Stimulated activated CD4-positive, alpha-beta T cell treated with anti-CD3 and anti-CD28 coated beads, Interleukin-4, amount 100 ng/mL, for 48 hours (primary cell): ENCODE measurements at places on chromosomes 4 and X.

- DNase-seq = no peak
Measured at GRCh38 chrX:11770320-11770719, 12.3 kb downstream of the MSL3 start.

DNA sequence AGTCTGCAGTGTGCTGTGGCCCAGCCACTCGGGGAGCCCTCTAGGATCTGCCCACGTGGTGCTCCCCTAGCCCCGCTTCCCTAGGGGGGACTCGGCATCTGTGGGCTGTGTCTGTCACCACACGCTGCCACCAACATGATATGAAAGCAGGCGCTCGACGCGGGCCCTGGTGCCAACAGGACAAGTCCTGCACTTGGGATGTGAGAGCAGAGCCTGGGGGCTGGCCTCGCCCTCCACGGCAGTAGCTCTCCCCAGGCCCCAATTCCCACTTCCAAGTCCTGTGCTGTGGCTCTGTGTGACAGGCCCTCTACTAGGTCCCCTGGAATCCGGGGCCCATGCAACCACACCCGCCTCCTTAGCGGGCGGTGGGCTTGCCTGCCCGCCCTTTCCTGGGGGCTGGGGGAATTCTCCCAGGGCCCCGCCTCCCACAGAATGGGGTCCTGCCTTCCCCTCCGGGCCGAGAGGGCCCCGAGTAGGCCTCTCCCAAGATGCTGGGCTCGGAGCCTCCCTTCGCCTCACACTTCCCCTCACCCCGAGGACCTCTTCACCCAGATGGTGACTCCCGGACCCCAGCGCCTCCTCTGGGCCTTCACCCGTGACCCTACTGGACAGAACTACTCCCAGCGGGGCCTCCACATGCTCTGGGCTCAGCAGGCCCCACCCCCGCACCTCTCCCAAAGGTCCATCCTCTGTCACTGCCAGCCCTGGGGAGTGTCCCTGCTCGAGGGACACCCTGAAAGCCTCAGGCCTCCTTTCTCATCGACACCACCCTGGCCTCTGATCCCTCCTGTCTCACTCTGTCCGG, 11.2 kb downstream of the LRPAP1 start:
- DNase-seq = no peak

DNA sequence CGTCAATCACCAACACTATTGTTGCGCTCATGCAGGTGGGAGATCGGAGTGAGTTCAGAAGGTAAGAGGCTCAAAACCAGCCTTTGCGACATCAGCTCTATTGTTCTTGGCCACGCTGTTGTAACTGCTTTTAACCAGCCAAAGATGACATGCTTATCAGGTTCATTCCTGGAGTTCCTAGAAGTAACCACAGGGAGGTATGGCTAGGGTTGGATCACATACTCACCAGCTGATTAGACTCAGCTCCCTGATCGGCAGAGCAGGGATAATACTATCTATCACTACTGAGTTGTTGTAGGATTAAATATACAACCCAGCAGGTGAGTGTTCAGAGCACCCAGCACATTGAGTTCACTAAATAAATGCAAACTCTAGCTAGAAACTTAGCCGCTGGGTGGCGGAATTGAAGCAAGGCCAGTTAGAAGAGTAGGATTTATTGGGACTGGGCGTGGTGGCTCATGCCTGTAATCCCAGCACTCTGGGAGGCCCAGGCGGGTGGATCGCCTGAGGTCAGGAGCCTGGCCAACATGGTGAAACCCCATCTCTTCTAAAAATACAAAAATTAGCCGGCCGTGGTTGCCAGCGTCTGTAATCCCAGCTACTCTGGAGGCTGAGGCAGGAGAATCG, 12.4 kb downstream of the SLC34A2 start:
- no peak for DNase-seq

GRCh38 chr4:88448889-88449288, 8.0 kb upstream of the HERC5 start:
- no peak for DNase-seq

- no peak for DNase-seq
Measured at GRCh38 chr4:147550626-147551246, 66.5 kb upstream of the TMEM184C start.

DNA sequence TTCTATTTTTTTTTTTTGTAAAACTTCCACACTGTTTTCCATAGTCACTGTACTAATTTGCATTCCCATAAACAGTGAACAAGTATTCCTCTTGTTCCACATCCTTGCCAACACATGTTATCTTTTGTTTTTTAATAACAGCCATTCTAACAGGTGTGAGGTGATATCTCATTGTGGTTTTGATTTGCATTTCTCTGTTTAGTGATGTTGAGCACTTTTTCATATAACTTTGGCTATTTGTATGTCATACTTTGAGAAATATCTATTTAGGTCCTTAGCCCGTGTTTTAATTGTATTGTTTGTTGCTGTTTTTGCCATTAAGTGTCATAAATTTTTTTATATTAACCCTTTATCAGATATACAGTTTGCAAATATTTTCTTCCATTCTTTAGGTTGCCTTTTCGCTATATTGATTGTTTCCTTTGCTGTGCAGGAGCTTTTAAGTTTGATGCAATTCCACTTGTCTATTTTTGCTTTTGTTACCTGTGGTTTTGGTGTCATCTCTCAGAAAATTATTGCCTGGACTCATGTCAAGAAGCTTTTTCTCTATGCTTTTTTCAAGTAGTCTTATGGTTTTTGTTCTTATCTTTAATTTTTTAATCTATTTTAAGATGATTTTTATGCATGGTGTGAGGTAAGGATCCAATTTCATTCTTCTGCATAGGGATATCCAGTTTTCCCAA, 27.9 kb upstream of the NDNF start:
- no peak for DNase-seq

- no peak for DNase-seq
Measured at GRCh38 chr4:127698789-127699200, 31.4 kb upstream of the SLC25A31 start.

- DNase-seq = no peak
Measured at GRCh38 chr4:141376769-141377168, 156.1 kb downstream of the ZNF330 start.

GRCh38 chr4:156503119-156503518, 468.5 kb downstream of the PDGFC start:
- no peak for DNase-seq

GRCh38 chr4:182695009-182695408, 222.2 kb downstream of the DCTD start:
- no peak for DNase-seq

DNA sequence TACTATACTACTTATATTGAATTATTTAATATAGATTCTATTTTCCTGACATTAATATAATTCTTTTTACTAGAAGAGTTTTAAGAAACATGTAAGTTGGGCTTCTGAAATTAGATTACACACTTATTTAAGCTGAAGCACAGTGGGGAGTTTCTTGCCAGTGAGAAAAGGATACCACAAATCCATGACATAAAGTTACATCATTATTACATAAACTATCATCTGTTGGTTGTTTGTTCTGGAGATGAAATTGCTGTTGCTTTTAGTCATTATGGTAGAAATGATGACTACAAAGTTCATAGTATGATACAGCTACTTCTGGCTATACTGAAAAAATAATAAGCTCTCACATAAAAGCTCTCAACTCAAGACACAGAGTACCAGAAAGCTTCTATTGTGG, 880.4 kb downstream of the PCDH18 start:
- no peak for DNase-seq

- no peak for DNase-seq
Measured at GRCh38 chr4:54961357-54961975, 163.9 kb downstream of the KDR start.

DNA sequence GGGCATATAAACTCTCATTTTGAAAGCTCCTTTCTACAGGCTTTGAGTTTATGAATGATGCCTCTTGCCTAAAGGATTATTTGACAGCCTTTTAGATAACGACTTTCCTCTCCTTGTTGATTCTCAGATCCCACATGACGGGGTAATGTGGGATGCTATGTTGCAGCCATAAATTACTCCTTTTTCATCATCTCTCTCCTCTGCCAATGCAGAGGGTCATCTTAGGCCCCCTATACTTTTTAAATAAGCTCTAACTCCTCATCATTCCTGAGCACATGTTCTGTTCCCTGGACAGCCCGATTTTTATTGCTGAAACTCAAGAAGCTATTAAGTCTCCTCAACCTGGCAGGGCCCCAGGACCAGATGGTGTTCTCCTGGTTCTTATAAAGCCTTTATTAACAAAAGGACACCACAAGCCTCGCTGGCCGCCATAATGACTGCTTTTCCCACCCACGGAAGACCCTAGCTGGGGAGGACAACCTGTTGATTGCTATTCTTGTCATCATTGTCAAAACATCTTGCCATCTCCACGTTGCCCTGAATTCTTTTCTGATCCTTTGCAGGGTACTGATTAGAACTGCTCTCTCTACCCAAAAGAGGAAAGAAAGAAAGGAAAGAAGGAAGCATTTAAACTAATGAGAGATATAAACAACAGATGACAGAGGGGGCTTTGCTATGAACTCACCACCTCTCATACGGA, 150.7 kb downstream of the DHX15 start:
- no peak for DNase-seq

DNA sequence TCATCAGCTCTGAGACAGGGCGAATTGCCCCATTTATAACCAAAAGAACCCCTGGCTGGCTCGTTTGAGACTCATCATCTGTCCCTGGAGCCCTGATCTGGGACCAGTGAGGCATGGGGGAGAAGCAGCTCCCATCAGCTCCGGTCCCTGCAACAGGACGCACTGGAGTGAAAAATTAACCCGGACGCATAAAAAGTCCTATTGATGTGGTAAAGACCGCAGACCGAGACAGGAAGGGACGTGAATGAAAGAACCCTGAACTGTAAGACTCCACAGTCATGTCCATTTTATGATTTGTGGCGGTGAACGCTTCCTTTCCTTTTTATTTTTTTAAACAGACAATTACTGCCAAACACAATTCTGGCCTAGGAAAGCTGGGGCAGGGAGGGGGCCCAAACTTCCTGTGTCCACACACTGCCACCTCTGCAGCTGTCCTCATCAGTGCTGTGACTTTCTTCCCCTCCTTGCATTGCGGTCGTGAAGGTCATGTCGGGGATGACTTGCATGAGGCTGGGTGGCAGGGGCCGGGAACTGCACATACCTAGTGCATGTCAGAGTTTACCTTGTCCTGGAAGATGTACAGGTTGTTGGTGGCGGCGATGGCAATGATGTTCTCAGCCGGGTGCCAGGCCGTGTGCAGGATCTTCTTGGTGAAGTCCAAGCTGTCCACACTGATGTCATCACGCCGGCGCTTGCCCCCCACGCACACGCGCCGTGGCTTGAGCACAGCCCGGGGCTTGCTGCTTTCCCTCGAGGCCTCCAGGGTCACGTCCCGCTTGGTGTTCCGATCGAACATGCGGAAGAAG, 53.3 kb downstream of the WFS1 start:
- DNase-seq = no peak

DNA sequence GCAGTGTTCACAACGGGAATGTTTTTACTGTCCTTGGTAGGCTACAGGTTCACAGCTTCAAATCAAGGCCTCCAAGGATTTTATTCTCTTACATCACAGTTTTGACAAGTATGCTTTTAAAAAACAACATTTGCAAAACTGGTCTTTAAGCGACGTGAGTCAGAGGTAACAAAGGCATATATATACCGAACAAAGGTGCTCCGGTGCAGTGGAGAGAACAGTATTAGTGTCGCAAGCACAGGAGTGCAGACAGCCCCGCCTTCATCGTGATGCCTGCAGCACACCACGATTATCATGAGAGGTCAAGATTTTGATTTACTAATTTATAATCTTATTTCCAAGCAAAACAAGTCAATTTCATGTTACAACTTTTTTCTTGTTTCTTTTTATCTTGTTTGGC, 90.8 kb downstream of the GATB start:
- no peak for DNase-seq

- DNase-seq = no peak
Measured at GRCh38 chr4:2733001-2733843, 22.9 kb downstream of the TNIP2 start.

GRCh38 chr4:100017637-100018310, 67.7 kb upstream of the H2AZ1 start:
- DNase-seq = no peak

DNA sequence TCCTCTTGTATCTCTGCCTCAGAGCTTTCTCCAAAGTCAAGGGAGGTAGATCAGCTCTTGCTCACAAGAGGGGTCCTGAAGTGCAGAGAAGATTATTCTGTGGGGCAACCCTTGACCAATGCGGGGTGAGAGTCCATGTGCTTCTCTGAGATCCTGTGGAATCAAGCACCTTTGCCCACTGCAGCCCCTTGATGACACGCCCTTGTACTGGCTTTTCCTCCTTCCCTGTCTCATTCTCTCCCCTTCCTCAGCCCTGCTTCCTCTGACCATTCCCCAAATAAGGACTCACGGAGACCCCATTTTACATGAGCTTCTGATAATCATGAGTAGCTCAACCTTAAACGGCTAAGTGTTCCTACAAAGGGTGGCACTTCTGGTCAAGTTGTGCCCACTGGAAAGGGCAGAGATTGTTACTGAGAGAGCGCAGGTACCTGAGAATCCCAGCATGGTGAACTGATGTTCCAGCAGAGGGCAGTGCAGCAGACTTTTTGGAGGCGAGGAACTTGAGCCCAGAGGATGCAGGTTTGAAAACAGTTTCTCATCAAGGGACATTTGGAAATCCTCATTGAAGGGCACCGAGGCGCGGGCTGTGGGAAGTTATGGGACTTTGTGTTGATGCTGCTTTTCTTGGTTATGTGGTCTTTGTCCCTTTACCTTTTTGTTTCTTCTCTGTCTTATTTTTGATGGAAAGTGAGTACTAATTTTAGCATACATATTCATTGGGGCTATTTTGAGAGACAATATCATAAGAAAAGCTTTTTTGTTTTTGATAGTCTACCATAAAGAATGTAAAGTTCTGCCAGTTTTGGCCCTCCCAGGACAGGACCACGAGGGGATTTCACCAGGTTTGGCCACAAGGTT, 201.3 kb downstream of the RBM46 start:
- peak; percentile 24 for DNase-seq

GRCh38 chr4:101191302-101192098, 155.8 kb downstream of the PPP3CA start:
- DNase-seq = no peak
